ENCODE measurements at places on chromosomes 16 and 17.
A peak's percentile ranks its signal among the peaks of the same experiment; 100 is the strongest.

DNA sequence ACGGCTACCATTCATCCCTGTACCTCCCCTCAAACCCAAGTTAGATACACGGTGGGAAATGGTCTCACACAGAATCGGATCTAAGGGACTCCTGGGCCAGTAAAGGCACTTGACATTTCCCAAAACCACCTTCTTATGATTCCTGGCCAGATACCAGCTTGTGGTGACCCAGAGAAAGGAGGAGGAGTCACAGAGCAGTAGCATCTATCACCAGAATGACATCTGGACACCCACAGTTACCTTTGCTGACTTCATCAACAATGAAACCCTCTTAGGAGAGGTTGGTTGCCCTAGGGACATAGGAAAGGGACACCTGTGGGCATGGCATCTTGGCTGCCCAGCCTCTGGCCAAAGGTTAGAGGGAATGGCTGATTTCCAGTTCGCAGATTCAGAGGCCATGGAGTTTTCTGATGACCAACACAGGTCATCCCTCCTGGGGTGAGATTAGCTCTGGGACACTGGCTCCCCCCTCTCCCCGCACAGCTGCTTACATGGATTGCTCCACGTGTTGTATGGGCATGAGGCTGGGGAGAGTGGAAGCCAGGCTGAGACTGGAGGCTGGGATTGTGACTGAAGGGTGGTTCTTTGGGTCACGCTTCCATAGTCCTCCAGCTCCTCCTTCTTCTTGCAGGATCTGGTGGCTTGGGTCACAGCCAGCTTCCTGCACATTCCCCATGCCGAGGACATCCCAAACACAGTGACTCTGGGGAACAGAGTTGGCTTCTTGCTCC is 1.4 kb upstream of the AOC3 start:
- H3K27ac ChIP-seq: peak overlapping the region; percentile 36
- H3K36me3 ChIP-seq: peaks cover 5% of the 10 kb centered on the region
- H3K4me1 ChIP-seq: peaks cover 14% of the 10 kb centered on the region
- no peak overlapping the region for H3K4me3 ChIP-seq
- DNase-seq: no peak

GRCh38 chr17:36934144-36934691 is 3.1 kb upstream of the LHX1 start:
- peak overlapping the region; percentile 9 for H3K4me3 ChIP-seq
- DNase-seq: no peak
- H3K27ac ChIP-seq: no peak overlapping the region
- peaks cover 22% of the 10 kb centered on the region for H3K4me1 ChIP-seq
- H3K27me3 ChIP-seq: peaks cover 27% of the 10 kb centered on the region
- no peaks in the 10 kb centered on the region for H3K36me3 ChIP-seq

GRCh38 chr17:39845052-39845846 is 18.9 kb downstream of the IKZF3 start:
- no peak overlapping the region for H3K27ac ChIP-seq
- H3K27me3 ChIP-seq: no peaks in the 10 kb centered on the region
- DNase-seq: no peak
- no peaks in the 10 kb centered on the region for H3K36me3 ChIP-seq

GRCh38 chr16:528111-529011 is 849 bp downstream of the CAPN15 start:
- no peaks in the 10 kb centered on the region for H3K27me3 ChIP-seq
- H3K4me1 ChIP-seq: peaks cover 50% of the 10 kb centered on the region
- H3K27ac ChIP-seq: peak overlapping the region; percentile 15
- peak overlapping the region; percentile 87 for H3K4me3 ChIP-seq
- no peaks in the 10 kb centered on the region for H3K36me3 ChIP-seq
- DNase-seq: no peak

- H3K36me3 ChIP-seq: no peaks in the 10 kb centered on the region
- H3K4me1 ChIP-seq: no peaks in the 10 kb centered on the region
- no peak overlapping the region for H3K27ac ChIP-seq
Observed at GRCh38 chr16:62549875-62550274, 513.6 kb upstream of the CDH8 start.

GRCh38 chr17:40511136-40511535 is 9.7 kb upstream of the TNS4 start:
- no peaks in the 10 kb centered on the region for H3K4me1 ChIP-seq
- no peaks in the 10 kb centered on the region for H3K36me3 ChIP-seq
- no peaks in the 10 kb centered on the region for H3K27me3 ChIP-seq
- H3K4me3 ChIP-seq: no peak overlapping the region
- H3K27ac ChIP-seq: no peak overlapping the region

DNA sequence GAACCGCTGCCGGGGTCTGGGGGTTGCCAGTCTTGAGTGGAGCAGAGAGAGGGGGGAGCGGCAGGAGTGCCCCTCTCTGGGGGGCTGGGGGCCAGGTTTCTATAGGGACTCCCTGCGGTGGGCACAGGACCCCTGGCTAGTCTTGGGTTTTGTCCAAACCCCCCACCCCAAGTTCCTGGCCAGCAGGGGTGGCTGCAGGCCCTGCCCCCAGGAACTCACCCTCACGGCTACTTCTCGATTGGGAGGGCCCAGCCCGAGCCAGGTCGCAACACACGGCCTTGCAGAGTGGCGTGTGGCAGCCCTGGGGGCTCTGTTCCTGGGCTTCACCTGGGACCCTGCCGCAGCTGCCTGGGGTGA is 601 bp downstream of the CDH15 start:
- H3K36me3 ChIP-seq: no peaks in the 10 kb centered on the region
- no peaks in the 10 kb centered on the region for H3K27me3 ChIP-seq
- no peak for DNase-seq
- peaks cover 13% of the 10 kb centered on the region for H3K4me1 ChIP-seq
- no peak overlapping the region for H3K4me3 ChIP-seq
- H3K27ac ChIP-seq: no peak overlapping the region

DNA sequence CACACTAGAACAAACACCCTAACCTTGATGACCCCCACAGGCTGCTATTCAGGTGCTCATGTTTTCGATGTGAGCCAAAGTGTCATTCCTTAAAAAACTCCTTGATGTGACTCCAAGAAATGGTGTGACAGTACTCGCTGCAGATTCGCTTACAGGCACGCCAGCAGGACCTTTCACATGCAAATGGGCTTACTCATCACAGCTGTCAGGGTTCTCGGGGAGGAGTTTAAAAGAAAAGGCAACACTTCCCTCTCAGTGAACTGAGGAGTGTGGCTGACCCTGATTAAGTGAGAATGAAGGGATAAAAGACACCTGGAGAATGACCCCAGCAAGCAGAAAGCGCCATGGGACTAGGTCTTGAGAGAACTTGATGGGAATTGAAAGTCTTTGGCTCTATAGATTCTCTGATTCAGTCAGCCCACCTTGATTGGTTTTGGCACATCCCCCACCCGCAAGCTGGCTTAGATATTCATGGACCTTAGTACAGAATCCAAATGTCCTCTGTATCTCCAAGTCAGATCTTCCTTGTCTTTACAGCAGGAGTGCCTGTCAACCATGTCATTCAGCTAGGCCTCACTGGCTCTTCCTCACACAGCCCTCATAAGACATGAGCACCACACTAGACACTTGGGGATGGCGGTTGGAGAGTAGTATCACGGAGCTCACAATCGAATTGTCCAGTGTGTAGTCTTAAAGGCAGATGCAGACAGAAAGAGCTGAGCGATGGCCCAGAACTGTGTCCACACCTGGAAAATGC is 82.6 kb downstream of the HIC1 start:
- no peaks in the 10 kb centered on the region for H3K36me3 ChIP-seq
- peaks cover 5% of the 10 kb centered on the region for H3K4me1 ChIP-seq
- DNase-seq: no peak
- no peaks in the 10 kb centered on the region for H3K27me3 ChIP-seq
- H3K4me3 ChIP-seq: no peak overlapping the region
- H3K27ac ChIP-seq: no peak overlapping the region

DNA sequence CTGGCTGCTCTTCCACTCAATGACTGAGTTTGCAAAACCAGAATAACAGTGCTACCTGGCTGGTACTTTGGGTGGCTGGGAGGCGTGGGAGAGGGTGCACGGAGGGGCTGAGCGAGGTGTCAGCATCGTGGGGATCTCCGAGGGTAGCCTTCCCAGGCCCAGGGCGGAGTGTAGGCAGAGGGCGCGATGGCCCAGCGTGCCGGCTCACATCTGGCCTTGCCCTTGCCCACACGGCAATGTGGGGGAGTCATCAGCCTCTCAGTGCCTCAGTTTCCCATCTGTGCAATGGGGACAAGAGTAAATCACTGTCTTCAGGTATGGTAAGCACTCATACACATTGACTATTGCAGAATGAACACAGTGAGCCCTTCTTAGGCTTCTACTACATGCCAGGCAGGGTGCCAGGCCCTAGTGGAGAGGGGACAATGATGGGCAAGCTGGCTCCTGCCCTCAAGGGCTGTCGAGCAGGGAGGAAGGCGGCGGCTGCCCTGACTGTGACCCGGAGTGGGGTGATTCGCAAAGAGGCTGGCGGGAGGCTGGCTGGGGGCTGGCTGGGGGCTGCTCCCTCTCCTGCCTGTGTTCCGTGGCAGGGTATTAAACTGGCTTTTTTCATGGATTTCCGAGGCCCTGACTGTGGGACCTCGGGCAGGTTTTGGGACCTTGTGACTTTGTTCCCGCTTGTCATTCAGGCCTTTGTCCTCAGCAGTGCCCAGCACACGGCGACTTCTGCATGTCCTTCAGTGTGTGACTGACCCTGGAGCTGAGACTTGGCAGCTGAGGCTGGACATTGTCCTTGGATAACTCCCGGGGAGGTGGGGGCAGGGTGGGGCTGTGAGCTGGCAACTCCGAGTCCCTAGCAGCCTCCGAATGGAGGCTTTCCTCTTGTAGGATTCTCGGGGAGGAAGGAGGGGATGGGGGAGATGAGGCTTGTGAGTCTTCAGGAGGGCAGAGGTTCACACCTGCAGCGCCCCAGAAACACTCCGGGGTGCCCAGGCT is 243.1 kb downstream of the SEC14L1 start:
- no peak for DNase-seq
- no peaks in the 10 kb centered on the region for H3K36me3 ChIP-seq
- no peaks in the 10 kb centered on the region for H3K27me3 ChIP-seq
- H3K27ac ChIP-seq: peak overlapping the region; percentile 32

DNA sequence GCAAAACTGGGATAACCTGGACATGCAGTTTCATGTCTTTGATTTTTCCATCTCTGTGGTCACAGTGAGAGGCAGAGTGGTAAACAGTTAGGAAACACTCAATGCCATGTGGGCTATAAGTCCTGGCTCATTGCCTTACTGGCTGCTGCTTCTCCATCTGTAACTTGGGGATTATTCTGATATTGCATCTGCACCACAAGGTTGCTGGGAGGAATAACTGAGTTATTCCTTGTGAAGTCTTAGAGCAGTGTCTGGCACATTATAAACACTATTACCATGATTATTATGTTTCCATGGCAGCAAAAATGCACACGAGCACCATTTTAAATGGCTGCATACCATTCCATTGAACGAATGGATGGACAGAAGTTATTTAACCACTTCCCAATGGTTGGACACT is 111.7 kb upstream of the CDH5 start:
- no peaks in the 10 kb centered on the region for H3K4me1 ChIP-seq
- no peak overlapping the region for H3K4me3 ChIP-seq
- H3K36me3 ChIP-seq: no peaks in the 10 kb centered on the region
- H3K27me3 ChIP-seq: no peaks in the 10 kb centered on the region
- DNase-seq: no peak

GRCh38 chr17:67221062-67221998 is 23.7 kb downstream of the HELZ start:
- H3K27me3 ChIP-seq: no peaks in the 10 kb centered on the region
- H3K4me3 ChIP-seq: no peak overlapping the region
- no peak for DNase-seq
- H3K4me1 ChIP-seq: peaks cover 52% of the 10 kb centered on the region
- peaks cover 4% of the 10 kb centered on the region for H3K36me3 ChIP-seq

GRCh38 chr16:85736921-85737320 is 14.0 kb downstream of the C16orf74 start:
- H3K4me3 ChIP-seq: no peak overlapping the region
- no peak for DNase-seq
- no peaks in the 10 kb centered on the region for H3K36me3 ChIP-seq
- no peaks in the 10 kb centered on the region for H3K4me1 ChIP-seq
- H3K27ac ChIP-seq: no peak overlapping the region

DNA sequence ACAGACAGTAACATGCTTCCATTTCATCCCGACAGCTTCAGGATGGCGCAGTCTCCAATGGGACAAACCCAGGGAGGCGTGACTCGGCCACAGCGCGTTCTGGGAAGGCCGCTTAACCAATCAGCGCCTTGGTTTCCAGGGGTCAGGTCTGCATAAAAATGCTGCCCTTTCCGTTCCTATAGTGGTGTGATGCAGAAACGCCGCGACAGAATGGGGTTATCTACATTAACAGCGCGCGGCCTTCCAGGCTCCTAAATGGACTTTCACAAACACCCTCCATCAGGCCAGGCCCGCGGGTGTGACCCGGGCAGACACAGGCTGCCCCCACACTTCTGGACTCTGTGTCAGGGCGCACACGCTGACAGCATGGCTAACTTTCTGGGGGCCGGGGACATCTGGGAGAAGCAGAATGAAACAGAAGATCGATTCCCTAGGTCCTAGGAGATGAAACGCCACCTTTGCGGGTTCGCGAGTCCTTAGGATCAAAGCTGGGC is 792 bp downstream of the TMEM231 start:
- peaks cover 13% of the 10 kb centered on the region for H3K4me1 ChIP-seq
- H3K36me3 ChIP-seq: no peaks in the 10 kb centered on the region
- peak overlapping the region; percentile 55 for H3K27ac ChIP-seq
- peak overlapping the region; percentile 38 for H3K4me3 ChIP-seq
- no peaks in the 10 kb centered on the region for H3K27me3 ChIP-seq

DNA sequence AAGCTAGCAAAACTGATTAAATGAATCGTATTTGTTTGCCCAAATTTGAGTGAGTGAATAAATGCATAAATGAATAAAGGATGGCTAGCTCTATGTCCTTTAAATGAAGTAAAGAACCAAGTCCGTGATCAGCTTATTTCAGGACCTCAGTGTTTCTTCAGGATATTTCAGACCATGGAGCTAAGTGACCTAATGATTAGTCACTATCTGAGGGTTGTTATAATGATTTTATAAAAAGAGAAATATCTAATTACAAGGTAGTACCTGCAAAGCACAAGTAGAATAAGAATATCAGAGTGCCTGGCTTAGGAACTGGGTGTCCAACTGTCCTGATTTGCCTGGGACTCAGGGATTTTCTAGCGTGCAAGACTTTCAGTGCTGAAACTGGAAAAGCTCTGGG is 12.5 kb downstream of the KCNJ2 start:
- no peaks in the 10 kb centered on the region for H3K36me3 ChIP-seq
- H3K27me3 ChIP-seq: no peaks in the 10 kb centered on the region
- no peak for DNase-seq
- H3K4me1 ChIP-seq: no peaks in the 10 kb centered on the region
- no peak overlapping the region for H3K27ac ChIP-seq
- no peak overlapping the region for H3K4me3 ChIP-seq

GRCh38 chr16:47734987-47735594 is 274.0 kb downstream of the PHKB start:
- no peaks in the 10 kb centered on the region for H3K36me3 ChIP-seq
- H3K27me3 ChIP-seq: no peaks in the 10 kb centered on the region
- peak; percentile 36 for DNase-seq

GRCh38 chr17:77592106-77592865 is 366.2 kb upstream of the TNRC6C start:
- no peaks in the 10 kb centered on the region for H3K4me1 ChIP-seq
- H3K36me3 ChIP-seq: no peaks in the 10 kb centered on the region
- no peaks in the 10 kb centered on the region for H3K27me3 ChIP-seq
- DNase-seq: no peak

GRCh38 chr17:2094891-2095535 is 40.1 kb downstream of the HIC1 start:
- no peaks in the 10 kb centered on the region for H3K27me3 ChIP-seq
- peaks cover 10% of the 10 kb centered on the region for H3K4me1 ChIP-seq
- DNase-seq: no peak
- H3K27ac ChIP-seq: peak overlapping the region; percentile 22
